ENCODE measurements at places on chromosomes 7 and 10.

DNA sequence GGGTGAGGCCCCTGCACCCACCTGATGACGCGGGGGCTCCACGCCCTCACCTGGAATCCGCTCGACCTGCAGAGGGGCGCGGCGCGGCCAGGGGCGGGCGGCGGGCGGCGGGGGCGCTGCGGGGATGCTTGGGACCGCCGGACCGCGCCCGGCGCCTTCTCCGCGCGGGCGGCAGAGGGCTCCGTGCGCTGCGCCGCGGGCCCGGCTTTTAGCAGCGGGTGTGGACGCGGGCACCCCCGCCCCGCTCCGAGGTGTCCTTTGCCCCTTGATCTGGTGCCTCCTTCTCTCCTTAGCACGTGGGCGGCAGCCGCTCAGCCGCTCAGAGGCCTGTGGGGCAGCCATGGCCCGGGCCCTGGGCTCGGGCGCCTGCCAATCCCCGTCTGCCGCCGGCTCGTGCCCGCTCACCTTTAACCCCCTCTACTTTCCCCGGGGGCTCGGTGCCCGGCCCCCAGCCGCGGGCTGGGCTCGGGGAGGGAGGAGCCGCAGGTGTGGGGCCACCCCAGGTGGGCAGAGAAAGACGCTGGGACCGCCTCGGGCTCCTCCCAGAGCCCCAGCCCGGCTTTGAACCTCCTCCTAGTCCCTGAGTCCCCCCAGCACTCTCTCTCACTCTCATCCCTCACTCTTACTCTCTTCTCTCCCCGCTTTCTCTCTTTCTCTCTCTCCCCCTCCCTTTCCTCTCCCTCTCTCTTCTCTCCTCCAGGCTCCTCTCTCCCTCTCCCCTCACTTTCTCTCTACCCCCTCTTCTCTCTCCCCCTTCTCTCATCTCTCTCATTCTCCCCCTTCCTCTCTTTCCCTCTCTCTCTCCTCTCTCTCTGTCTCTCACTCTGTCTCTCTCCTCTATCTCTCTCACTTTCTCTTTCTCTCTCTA, 19.7 kb upstream of the VPS37D start:
- DNase-seq = no peak

- DNase-seq = no peak
Observed at GRCh38 chr7:82051601-82052000, 281.8 kb upstream of the HGF start.

GRCh38 chr10:84510121-84510520, 181.7 kb downstream of the CCSER2 start:
- no peak for DNase-seq

DNA sequence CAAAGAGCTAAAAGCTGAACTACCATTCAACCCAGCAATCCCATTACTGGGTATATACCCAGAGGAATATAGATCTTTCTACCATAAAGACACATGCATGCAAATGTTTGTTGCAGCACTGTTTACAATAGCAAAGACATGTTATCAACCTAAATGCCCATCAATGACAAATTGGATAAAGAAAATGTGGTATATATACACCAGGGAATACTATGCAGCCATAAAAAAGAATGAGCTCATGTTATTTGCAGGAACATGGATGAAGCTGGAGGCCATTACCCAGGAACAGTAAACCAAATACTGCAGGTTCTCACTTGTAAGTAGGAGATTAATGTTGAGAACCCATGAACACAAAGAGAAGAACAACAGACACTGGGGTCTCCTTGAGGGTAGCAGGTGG, 1295.1 kb downstream of the TYW1 start:
- no peak for DNase-seq

- DNase-seq = no peak
Observed at GRCh38 chr7:34837316-34837715, 179.3 kb downstream of the NPSR1 start.

DNA sequence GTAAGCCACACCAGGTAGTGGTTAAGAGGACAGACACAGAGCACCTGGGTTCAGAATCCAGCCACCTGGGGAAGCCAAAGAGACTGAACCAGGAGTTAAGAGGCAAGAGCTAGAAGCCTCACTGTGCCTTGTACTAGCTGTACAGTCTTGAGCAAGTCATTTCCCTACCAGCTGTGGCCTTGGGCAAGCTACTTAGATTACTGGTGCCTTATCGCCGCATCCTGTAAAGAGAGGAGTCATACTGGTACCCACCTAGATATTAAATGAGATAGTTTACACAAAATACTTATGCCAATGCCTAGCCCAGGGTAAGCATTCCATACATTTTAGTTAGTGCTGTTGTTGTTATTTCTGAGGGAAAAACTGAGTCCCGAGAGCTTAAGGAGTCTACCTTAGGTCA, 47.7 kb downstream of the HABP2 start:
- no peak for DNase-seq

DNA sequence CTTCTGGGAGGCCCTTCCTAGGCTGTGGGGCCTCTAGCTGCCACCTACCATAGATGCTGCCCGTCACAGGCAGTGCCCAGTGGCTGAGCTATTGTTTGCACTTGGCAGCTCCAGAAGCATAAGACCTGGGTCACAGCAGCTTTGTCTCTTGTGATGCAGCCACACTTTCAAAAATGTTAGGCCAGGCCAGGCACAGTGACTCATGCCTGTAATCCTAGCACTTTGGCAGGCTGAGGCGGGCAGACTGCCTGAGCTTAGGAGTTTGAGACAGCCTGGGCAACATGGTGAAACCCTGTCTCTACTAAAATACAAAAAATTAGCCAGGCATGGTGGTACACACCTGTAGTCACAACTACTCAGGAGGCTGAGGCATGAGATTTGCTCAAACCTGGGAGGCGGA, 9.5 kb upstream of the KAZALD1 start:
- DNase-seq = no peak

DNA sequence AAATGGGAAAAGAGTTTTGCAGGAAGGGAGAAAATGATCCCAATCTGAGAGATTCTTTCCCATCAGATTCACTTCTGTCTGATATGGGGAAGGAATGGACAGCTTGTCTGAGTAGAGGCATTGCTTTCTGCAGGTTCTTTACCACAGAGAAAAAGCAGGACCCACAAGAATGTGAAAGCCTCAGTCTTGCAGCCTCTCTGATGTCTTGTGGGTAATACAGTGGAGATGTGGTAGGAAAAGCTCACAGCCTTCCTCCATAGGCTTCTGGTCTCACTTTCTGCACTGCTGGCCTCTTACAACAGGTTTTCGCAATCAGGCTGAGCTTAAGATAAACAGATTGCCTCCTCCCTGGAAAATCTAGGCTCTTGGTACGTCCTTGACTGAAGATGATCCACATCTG, 551 bp downstream of the IFIT1 start:
- DNase-seq = no peak

- no peak for DNase-seq
Observed at GRCh38 chr7:148967602-148968001, 60.7 kb downstream of the PDIA4 start.

- no peak for DNase-seq
Observed at GRCh38 chr7:17939211-17939605, 1.1 kb downstream of the SNX13 start.

- no peak for DNase-seq
Observed at GRCh38 chr10:51654918-51655317, 44.5 kb downstream of the CSTF2T start.

- DNase-seq = no peak
Observed at GRCh38 chr7:15399441-15399840, 162.4 kb downstream of the AGMO start.

DNA sequence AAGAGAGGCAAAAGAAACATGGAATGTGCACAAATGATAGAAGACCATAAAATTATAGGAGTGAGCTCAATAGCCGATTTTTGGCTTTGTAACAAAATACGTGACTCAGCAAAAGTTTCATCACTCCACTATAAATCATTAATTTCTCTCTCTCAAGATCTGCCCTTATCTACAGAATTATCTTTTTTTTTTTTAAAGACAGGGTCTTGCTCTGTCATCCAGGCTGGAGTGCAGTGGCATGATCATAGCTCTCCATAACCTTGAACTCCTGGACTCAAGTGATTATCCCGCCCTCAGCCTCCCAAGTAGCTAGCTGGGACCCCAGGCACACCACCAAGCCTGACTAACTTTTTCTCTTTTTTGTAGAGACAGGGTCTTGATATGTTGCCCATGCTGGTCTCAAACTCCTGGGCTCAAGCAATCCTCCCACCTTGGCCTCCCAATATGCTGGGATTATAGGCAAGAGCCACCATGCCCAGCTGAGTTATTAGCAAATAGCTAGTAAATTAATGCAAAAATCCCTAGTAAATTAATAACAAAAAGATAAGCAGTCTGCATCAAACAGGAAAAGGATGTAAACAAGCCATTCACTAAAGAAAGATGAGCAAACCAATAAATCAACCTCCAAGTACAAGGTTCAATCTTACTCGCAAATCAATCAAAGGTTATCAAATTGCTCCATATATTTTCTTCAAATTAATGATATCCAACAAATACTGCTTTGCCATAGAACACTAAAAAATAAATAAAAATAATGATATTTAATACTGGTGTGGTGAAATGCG, 450.7 kb downstream of the PARD3 start:
- no peak for DNase-seq

- DNase-seq = no peak
Observed at GRCh38 chr10:132648072-132648850, 110.7 kb downstream of the INPP5A start.

GRCh38 chr7:68699090-68699711, 899.1 kb upstream of the AUTS2 start:
- no peak for DNase-seq

GRCh38 chr7:50462361-50462760, 12.2 kb upstream of the FIGNL1 start:
- DNase-seq = no peak

- DNase-seq = no peak
Observed at GRCh38 chr7:22660293-22660692, 66.7 kb upstream of the IL6 start.

DNA sequence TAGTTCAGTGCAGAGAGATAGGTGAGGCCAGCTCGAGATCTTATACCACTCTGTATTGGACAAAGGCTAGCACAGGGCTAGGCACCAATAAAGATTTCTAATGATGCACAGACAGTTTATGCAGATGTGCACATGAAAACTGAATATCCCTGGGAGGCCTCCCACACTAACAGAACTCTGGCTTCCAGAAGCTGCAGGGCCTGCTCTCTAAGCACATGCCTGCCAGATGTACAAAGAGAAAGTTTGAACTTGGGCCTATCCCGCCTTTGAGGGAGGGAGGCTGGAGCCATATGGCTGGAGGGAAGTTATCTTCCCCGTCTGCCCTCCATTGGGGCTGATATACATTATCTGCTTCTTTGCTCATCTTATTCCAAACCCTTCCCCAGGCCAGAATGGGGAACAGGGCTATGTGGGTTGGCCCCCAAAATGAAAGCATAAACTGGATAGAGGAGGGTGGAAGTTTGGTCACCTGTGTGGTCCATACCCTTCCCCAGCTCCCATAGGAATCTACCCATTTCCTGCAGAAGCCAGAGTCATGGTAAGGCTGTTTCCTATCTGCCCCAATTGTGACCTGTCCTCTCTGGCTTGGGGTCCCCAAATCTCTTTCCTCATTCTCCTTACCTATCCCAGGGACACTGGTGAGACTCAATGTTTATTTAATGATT, 3.8 kb downstream of the KAZALD1 start:
- DNase-seq = no peak

DNA sequence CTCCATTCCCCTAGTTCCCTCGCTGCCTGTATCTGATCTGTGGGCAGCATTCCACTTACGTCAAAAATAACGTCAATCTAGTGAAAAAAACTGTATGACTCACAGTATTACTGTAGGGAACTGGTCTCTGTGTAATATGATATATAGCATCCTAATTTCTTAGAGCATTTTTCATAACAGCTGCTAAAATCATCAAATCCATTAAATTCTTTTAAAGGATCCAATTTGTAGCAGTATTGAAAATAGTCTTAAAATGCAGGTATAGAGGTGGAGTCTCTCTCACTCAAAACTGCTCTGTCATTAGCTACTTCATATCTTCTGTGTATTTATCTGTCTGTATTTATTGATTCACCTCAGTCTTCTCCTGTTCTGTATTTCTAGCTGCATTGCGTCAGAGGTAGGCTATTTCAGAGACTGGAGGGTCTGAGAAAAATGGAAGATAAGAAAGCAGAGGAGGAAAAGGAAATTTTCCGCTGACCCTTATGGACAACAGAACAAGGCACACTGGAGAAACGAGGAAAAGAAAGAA, 59.9 kb downstream of the PON1 start:
- no peak for DNase-seq

- no peak for DNase-seq
Observed at GRCh38 chr10:115045499-115045898, 47.7 kb upstream of the ATRNL1 start.

- no peak for DNase-seq
Observed at GRCh38 chr10:114499630-114500190, 95.4 kb upstream of the AFAP1L2 start.

- DNase-seq = no peak
Observed at GRCh38 chr10:97353945-97354344, 19.4 kb upstream of the FRAT2 start.

- DNase-seq = no peak
Observed at GRCh38 chr7:101608772-101609713, 20.1 kb downstream of the MYL10 start.

- DNase-seq = no peak
Observed at GRCh38 chr7:133869556-133869955, 257.6 kb upstream of the LRGUK start.

DNA sequence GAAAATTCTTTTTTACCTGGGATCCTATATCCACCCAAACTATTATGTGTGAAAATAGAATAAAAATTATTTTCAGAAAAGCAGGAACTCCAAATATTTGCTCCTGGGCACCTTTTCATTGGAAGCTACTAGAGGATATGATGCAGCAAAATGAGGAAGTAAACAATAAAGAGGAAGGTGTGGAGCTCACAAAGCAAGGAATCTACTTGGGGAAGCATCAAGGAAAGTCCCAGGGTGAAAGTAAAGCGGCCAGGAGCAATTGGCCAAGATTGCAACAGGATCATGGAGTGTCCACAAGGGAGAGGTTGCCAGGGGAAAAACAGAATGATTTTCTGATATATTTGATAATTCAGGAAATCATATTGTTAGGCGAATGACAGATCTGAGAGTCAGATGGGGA, 80.8 kb downstream of the CARD11 start:
- no peak for DNase-seq

DNA sequence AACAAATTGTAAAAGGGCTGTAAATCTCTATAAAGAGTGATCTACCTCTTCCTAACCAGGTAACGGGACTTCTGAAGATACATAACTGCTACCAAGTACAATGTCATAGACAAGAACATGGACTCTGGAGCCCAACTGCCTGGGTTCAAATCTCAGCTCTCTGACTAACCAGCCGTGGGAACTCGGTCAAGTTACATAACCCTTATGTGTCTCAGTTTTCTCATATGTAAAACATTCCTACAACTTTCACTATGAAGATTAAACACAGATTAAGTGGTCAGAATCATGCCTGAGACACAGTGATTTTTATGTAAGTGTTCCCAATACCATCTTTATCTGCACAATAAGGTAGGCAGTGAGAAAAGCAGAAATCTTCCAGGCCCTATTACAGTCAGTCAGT, 52.6 kb downstream of the ITGB1 start:
- DNase-seq = no peak

DNA sequence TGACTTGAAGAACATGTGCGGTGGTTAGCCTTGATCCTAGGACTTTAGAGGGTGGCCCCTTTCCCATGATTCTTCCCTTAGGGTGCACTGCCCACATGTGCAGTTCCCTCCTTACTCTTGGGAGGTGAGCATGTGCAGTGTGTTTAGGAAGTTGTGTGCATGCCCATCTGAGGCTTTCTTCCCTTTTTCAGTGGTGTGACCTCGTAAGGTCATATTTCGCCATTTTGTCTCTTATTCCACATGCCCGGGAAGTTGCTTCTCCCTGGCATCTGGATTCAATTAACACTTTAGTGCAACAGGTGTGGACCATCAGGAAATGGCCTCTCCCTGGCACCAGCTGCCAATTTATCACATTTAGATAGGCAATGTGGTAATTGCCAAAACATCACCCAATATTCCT, 380.6 kb upstream of the VSTM2A start:
- no peak for DNase-seq

- no peak for DNase-seq
Observed at GRCh38 chr10:86649471-86650150, 4.7 kb upstream of the OPN4 start.

Data from Right ventricle myocardium superior (tissue), 1 donor.